ENCODE measurements at places on chromosomes 2 and 18.

DNA sequence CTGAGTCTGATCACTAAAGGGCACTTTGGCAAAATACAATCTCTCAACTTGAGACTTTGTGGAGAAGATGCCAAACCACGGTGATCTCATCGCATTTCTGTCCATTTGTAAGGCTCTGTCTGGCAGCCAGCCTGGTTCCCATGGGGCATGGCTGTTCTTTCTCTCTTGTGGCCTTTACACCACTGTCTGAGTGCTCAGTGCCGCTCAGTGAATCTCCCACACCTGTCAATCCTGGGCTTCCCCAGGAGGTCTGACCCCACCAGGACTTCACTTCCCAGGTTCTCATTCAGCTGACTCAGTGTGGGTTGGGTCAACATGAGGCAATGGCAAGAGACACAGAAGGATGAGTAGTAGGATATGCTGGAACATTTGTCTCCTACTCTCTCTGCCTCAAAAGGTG is 96.8 kb upstream of the TRIB2 start:
- DNase-seq, result no peak

DNA sequence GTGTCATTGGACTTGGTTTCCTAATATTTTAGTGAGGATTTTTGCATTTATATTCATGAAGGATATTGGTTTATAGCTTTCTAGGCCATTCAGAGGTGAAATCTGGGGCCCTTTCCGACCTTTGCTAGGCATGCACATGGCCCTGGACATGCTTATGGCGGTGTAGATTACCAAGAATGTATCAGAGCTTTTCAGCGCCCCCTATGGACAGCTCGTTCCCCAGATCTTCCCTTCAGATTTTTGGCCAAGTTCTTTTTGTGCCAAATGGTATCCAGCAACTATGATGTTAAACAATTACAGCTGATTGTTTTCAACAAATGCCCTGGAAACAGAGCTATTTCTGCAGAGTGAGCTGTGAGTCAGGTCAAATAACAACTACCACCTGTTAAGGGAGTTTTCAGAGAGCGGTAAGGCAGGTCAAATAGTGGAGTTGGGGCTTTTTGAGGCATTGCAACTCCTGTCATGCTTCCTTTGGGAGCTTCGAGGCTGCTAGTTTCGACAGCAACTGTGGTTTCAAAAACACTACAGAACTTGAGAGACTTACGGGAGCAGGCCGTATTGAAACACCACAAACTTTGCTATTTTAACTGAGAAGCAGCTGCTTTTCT is 188.3 kb downstream of the ZNF516 start:
- DNase-seq, result no peak

DNA sequence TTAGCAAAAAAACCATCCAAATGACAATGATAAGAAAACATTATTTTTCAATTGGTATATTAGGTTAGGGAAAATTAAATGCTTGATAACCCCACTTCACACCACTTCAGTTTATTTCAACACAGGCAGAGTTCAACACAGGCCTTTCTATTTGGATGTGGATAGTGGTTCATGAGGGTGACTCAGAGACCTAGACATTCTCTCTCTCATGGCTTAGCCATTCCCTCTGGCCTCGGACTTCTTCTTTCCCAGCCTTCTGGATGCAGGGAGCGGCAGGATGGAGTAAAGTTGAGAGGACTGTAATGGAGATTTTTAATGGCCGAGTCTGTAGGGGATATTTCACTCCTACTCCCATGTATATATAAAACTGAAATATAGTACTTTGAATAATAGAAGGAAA is 109.7 kb downstream of the CTNNA2 start:
- DNase-seq, result no peak

DNA sequence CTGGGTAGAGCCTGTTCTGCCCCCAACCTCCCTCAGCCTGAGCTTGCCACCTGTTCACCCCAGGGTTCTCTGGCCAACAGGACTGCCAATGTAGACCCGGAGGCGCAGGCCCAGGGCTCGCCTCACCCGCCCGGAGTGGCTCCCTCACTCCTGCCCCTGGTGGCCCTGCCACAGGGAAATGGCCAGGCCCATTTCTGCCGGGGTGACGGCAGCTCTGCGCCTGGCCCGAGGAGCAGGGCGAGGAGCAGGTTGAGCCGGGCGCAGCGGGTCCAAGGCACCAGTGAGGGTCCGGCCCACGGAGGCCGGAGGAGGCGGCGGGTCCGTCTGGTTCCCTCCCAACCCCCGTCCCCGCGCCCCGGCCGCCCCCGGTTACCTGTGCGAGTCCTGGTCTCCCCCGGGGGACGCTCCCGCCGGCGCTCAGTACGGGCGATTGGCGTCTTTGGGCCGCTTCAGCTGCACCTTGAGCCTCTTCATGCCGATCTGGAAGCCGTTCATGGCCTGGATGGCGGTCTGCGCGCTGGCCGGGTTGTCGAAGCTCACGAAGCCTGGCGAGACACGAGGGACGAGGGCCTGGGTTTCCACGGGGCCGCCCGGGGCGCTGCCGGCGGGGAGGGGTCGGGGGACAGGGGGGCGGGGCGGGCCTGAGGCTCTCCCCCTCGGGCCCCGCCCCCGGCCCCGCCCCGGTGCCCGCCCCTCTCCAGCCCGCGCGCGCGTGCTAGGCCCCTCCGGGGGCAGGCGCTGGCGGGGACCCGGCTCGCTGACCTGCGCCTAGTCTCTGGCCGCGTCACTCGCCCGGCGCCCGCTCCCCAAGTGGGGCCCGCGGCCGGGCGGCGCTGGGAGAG is 312.0 kb downstream of the CELF4 start:
- DNase-seq, result no peak

- no peak for DNase-seq
Observed at GRCh38 chr2:46086578-46087070, 210.6 kb upstream of the EPAS1 start.

DNA sequence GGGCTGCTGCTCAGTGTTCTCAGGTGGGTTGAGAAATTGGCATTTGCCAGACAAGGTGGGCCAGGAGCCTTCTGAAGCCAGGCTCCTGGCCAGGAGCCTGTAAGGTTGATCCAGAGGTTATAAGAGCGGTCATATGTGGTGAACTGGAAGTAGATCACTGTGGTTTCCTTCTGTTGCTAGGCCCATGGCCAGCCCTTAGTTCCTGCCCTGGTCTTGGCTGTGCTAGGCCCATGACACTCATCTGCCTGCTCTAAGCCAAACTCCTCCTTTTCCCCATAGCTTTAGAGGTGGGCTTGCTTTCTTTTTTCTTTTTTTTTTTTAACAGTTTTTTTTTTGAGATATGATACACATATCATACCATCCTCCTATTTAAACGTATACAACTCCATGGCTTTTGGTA is 5.0 kb upstream of the MGAT5 start:
- no peak for DNase-seq

GRCh38 chr2:23602116-23602515 is 217.1 kb downstream of the KLHL29 start:
- no peak for DNase-seq

DNA sequence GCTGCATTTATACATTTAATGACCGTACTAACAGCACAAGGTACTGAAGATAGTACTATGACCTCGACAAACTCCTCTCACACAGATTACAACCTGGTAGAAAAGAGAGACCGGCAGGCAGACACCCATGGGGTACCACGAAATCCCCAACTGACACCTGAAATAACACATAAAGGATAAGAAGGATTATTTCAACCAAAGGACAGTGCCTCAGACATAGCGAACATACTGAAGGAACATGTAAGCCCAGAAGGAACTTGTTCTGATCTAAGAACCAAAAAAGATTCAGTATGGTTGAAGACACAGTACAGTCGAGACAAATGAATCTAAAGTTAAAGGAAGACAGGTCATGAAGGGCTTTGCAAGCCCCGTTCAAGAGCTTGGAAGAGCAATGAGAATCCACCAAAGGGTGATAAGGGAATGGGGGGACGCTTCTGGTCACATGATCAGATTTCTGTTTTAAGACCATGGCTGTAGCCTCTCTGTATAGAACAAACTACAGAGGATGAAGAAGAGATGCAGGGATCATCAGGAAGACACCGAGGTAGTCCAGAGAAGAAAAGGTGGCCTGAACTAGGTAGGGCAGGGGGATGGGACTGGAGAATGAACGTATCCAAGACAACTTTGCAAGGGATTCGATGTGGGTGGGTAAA is 902 bp downstream of the MCFD2 start:
- DNase-seq, result no peak

GRCh38 chr2:104444392-104444791 is 409.5 kb upstream of the POU3F3 start:
- DNase-seq, result no peak

DNA sequence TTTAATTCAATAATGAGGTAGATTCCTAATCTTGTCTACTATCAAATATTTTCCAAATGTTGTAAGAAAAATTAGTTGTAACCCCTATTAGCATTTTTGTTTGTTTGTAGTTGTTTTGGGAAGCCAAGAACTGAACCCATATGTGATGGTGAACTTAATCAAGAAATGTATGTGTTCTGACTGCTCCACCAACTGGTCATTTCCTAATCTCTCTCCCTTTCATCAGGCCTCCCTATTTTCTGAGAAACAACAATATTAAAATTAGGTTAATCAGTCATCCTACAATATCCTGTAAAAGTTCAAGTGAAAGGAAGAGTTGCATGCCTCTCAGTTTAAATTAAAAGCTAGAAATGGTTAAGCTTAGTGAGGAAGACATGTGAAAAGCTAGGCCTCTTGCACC is 504.0 kb downstream of the EPHA4 start:
- no peak for DNase-seq

DNA sequence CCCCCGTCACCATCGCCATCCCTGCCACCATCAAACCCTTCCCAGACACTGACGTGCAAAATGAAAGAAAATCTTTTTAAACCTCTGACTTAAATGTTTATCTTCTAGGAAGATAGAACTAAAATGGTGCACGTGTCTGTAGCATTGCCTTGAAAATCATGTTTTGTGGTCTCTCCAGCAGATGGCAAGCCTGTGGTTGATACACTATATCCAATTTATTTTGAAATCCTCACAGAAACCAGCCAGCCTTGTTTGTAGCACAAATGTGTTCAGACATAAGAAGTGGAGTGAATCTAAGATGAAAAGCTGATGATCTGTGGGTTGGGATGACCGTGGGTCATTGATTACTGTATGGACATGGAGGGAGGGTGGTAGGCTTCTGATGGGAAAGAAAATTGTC is 436.2 kb upstream of the SMIM21 start:
- DNase-seq, result no peak

DNA sequence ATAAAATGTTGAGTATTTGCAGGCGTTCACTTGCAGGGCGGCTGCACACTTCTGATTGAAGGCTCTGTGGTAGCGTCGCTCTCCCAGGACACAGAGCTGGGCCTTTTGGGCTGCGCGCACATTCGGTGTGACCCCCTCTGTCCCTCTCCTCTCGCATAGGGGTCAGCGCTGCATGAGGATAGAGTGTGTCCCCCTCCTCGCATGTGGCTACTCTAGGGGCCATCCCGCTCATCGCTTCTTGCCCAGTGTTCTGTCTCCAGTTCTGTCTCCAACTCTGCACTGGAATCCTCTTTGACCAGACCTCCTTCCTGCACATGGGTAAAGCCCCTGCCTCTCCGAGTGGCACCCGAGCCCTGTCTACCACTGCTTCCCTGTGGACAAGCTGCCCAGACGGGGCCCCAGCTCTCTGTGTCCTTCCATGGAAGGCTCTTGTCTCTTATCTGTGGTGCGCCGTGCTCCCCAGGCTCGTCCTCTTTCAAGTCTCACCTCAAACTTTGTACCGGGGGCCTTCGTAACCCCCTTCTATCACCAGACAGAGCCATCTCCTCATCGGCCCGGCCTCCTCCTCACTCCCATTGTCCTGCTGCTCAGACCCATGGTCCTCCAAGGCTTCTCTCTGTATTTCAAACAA is 278.0 kb upstream of the HDAC4 start:
- no peak for DNase-seq

DNA sequence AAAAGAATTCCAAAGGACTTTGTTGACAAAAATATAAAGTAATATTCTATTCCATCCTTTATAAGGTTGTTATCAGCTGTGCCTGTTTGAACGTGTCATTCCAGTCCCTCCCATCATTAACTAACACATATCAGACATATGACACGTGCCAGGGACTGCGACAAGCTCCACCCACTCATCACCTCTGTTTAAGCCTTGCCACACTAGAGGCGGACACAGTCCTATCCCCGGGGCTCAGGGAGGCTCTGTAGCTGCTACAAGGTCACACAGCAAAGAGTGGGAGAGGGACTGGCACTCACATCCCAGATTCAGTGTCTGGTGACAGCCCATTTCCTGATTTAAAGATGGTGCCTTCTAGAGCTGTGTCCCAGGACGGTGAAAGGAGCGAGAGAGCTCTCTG is 30.0 kb downstream of the TBC1D8 start:
- DNase-seq, result no peak

Data from T-helper 2 cell (primary cell).